ENCODE measurements at places on chromosomes 16 and 17.

DNA sequence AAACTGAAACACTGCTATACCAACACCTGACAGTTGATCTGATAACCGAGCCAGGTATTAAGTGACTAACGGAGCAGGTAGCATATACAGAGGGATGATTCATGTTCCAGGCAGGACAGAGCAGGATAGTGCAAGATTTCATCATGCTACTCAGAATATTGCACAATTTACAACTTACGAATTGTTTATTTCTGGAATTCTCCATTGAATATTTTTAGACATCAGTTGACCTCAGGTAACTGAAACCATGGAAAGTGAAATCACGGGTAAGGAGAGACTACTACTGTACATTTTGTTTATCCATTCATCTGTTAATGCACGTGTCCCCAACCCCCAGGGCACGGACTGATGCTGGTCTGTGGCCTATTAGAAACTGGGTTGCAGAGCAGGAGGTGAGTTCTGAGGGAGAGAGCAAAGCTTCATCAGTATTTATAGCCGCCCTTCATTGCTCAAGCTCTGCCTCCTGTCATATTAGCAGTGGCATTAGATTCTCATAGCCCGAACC lies 14.5 kb upstream of the PPM1E start:
- no peak for DNase-seq

- no peak for DNase-seq
Measured at GRCh38 chr17:17062866-17063265, 20.6 kb downstream of the MPRIP start.

DNA sequence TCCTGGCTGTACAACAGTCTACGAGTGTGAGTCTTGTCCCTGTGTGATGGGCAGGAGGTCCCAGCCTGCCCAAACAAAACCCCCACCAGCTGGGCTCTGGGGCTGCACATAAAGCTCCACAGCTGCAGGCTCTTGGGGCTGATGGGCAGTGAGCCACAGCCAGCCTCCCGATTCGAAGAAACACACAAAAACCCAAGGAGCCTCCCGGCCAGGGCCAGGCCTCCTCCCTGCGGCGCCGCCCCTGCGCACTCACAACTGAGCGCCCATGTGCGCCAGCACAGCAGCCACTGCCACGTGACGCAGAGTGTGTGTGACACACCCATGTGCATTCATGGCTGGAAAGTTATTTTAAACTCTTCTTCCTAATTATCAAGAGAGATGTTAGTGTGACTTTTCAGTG lies 30.6 kb upstream of the FAAP100 start:
- no peak for DNase-seq

DNA sequence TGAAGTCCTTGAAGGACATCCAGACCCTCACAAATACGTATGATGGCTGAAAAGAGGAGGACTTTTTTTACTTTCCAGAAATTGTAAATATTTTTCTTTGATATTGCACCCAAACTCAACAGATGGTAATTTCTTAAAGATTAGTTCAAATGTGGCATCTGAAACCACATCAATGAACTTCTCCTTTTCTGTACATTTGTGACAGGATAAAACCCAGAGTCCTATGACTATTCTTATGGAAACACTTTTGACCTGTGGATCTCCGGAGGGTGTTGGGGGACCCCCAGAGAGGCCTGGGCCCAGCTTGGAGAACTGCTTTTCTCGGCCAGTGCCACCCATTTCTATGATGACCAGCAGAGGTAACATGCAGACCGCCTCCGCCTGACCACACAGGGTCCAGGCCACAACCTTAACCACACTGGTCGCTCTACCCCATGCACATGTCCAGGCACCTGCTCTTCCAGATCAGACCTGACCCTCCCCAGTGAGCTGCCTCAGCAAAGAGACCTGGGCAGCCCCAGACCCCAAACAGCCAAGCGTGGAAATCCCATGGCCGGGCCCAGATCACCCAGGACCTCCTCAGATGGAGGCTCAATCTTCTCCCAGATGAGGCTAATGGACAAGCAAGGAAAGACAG lies 22.7 kb downstream of the RPH3AL start:
- no peak for DNase-seq

GRCh38 chr16:21654881-21655280 lies 2.5 kb upstream of the IGSF6 start:
- DNase-seq = no peak

DNA sequence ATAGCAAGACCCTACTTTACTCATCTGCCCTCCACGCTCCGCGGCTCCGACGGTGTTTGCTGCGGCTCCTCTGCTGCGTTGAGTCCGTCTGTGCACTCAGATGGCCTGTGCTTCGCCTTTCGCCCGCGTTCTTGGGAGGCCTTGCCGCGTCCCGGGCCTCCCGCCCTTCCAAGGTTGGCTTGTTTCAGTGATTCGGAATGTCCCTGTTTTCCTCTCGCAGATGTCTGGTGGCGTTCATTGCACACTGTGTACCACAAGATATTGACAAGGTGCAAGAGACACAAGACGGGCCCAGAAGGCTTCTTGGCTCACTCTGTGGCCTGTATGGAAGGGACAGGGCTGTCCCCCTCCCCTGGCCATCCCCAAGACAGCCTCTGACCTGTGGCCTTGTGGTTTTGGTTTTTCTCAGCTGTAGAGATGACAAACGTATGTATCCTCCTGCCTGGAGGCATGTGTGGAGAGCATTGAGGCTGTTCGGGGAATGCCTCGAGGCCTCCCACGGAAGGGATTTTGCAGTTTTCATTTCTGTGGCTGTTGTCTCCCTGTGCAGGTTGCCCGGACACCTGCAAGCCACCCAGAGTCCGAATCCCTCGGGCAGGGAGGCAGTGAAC lies 15.4 kb downstream of the MGRN1 start:
- no peak for DNase-seq

DNA sequence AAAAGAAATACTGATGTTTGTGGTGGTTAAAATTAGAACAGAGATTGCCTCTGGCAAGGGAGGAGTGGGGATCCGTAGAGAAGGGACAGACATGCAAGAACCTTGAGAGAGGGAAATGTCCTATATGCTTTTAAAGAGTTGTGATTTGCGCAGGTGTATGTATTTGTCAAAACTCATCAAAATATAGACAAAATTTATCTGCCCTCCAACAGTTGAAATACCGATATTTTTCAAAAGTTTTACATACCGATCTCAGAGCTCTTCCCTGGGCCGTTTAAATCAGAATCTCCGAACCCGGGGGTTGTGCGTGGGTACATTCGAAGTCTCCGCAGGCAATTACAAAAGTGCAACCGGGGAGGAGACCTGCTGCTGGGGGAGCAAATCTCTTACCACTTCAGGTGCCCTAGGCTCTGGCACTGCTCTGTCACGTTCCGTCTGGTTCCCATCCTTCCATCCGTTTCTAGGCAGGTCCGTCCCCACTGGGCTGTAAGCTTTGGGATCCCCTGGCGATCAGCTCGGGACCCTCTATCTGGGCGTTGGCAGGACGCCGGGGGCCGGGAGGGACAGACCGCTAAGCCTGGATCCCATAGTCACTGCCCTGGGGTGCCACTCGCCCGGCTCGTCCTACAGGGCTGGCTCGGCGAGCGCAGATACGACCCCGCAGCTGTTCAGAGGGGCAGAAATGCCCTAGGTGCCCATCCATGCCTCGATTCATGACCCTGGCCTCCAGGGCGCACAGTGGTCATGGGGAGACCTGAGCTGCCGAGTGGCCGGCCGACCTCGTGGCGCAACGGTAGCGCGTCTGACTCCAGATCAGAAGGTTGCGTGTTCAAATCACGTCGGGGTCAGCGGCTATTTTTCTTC lies 4.2 kb downstream of the BORCS6 start:
- DNase-seq = peak; percentile 48

DNA sequence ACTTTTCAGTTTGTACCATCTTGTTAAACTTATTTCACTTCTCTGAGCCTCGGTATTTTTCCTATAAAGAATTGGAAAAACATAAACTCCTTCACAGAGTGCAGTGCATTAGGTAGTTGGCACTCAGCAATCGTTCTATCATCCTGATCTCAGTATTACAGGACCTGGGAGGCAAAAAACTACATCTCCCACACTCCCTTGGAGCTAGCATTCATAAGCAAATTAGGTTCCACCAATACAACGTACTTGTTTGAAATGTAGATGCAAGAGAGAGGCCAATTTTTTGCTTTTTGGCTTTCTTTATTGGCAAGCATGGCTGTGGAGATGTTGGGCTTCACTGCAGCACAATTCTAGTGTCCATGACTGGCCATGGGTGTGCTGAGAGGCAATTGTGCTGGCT lies 285.2 kb downstream of the CA10 start:
- DNase-seq = no peak

GRCh38 chr17:50533720-50534148 lies 1.2 kb downstream of the EPN3 start:
- DNase-seq = no peak

DNA sequence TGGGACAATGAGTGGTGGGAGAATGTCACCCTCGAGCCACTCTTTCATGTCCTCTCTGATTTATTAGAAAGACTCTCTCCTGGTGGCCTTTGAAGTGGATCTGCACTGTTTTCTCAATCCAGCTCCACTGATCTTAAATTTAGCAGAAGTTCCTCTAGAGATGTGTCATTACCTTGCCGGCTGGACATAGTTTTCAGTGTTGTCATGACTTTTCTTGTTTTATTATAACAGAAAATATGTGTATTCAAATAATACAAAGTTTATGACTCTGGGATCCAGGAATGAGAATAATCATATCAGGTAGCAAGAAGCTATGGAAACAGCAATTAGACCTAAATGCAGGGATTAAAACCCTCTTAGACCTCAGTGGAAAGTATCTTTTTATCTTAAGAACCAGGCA lies 247.5 kb upstream of the ELAC2 start:
- DNase-seq = no peak

DNA sequence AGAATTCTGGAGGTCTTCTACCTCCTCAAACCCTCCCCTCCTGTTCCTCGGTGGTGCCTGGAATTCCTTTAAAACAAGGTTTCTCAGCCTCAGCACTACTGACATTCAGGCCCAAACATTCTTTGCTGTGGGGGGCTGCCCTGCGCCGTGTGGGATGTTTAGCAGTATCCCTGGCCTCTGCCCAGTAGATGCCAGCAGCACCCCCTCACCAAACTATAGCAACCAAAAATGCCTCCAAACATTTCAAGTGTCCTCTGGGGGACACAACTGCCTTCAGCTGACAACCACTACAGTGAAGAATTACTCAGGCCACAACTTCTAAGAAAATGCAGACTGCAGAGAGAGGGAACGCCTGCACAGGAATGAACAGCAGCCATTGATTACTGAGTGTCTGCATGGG lies 28.4 kb downstream of the TEKT5 start:
- DNase-seq = no peak

GRCh38 chr17:44556832-44557606 lies at the start of gene FZD2:
TSS of gene FZD2 (plus strand) at chr17:44557484. CDS start at chr17:44557689, 205 bp downstream.
- peak; percentile 77 for DNase-seq

- DNase-seq = no peak
Measured at GRCh38 chr17:35073183-35073790, 9.8 kb upstream of the RFFL start.

GRCh38 chr17:37698132-37698910 lies 46.5 kb downstream of the HNF1B start:
- no peak for DNase-seq

All from DMS 273 treated with DMSO at 0.1 percent for 48 hours (cell line).